Stimulated activated CD4-positive, alpha-beta T cell treated with anti-CD3 and anti-CD28 coated beads, TNF-alpha, amount 100 ng/mL, for 4 hours (primary cell): ENCODE measurements at places on chromosomes 4 and X.

DNA sequence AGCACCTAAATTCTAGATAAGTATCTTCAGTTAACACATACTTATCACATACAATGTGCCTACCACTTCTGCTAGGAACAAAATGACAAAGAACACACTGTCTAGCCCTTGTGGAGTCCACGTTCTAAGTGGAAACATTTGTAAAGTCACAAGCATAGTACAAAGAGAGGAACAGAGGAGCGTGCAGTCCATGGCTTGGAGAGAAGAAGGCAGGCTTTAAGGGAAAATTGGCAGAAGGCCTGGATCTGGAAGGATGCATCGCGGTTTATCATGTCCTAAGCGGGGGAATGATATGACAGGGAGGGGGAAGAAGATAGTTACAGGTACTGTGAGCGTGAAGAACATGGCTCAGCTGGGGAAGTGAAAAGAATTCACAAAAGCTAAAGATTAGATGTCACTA lies 218.0 kb downstream of the PRDM5 start:
- DNase-seq = no peak

DNA sequence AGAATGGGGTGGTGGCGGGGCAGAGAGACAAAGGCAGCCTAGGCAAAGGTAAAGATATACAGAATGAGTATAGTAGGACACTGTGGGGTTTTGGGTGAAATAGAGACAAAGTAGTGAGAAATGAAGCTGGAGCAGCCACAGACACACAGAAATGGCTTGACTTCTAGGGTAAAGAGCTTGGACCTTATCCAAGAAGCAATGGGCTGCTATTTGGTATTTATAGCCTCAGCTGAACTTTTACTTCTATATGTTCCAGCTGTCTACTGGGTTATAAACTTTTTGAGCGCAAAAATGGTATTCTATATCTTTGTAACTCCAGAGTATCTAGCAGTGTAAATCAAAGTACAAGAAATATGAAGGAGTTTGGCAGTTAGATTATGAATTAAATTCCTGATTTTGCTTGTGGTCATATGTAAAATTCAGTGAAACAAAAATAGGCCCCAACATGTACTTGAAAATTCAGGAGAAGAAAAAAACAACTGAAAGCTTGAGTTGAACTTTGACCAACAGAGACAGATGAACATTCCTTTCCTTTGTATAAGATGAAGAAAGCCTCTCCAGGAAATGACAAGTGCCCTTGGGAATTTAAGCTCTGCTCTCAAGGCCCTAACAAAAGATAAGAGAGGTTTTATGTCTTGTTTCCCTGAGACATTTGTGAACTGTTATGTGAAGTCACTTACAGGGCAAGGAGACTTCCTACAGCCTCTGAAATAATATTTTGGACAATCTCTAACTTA lies 354.1 kb downstream of the CHIC1 start:
- DNase-seq = no peak

GRCh38 chr4:15914291-15914690 lies 24.2 kb downstream of the FGFBP1 start:
- no peak for DNase-seq

DNA sequence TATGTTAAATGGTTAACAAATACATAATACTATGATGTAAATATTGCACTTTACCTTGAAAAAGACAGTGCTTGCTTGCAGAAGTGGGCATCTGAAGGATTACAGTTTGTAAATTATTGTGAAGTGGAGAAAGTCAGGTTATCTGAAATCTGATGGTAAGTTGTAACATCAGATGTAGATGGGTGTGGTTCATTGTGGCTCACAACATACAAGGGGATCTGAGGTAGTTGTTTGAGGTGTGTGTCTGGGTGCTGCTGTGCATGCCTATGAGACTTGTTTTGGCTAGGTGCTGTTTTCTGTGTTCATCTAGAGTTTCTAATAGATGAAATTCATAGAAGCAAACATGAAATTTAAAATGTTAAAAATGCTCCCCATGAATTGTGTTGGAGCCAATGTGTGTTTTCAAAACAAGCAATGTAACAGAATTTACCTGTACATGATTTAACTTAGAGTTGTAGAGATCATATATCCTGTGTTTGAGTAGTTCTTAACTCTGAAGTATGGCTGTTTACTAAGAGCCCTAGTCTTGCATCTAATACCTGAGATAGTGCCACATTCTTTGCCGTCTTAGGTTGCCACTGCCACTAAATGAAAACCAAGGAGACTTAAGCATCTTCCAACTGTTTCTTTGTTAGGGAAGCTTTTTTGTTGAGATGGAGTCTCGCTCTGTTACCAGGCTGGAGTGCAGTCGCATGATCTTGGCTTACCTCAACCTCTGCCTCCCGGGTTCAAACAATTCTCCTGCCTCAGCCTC lies 11.9 kb upstream of the NDUFC1 start:
- DNase-seq = no peak

GRCh38 chr4:955161-955921 lies 18.0 kb downstream of the DGKQ start:
- DNase-seq = no peak

DNA sequence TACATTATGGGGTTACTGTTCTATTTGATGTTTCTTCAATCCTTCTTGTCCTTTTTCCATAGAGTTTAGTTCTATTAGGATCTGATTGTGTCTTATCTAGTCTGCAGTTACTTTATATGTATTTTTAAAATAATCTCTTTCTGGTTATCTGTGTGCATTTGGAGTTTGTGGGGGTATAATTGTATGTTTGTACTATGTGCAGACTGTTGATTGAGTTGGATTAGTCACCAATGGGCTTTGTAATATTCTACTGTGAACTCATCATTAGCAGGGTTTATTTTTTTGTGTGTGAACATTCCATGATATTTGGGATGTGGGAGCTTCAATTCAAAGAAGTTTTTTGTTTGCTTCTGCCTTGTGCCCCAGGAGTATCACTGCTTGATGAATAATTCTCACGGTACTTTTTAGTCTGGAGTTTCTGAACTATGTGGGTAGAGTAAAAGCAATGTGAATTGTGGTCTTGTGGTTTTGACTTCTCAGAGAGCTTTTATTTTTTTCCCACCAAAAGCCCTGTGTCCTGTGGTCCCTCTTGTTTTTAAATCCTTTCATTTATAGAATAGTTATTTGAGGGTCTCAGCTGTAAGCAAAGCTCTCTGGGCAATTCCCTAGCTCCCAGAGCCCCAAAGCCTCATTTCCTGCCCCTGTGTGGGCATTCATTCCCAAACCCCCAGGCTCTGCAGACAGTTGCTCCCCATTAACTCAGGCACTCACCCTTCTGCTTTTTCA lies 127.8 kb downstream of the PHKA2 start:
- DNase-seq = no peak

DNA sequence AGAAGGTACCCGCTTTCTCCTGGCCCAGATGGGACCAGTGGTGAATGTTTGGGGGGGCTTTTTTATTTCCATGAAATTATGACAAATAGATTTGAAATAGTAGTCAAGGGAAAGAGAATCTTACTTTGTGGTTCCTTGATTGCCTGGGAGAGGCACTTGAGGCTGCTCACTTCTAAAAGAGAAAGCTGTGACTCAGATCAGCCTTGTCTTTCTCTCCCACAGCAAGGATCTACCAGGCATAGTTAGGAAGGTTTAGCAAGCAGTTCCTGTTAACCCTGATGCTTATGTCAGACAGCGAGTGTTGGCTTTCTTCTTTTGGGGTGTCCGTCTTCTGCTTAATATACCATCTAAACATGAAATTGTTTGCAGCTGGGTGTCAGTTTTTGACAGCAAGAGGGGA lies 114.5 kb downstream of the TSPAN7 start:
- no peak for DNase-seq

GRCh38 chr4:169377367-169377766 lies 106.6 kb upstream of the SH3RF1 start:
- DNase-seq = no peak

DNA sequence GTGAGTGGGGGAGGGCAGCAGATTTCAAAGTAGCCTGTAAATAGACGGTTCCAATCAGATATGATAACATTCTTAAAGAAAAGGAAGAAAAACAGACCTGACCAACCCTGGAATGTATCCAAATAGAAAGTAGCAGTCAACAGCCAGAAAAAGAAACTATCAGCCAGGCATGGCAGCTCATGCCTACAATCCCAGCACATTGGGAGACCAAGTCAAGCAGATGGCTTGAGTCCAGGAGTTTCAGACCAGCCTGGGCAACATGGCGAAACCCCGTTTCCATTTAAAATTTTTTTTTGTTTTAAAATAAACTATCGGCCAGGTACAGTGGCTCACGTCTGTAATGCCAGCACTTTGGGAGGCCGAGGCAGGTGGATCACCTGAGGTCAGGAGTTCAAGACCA lies 125.0 kb downstream of the THOC2 start:
- DNase-seq = no peak

- DNase-seq = no peak
Observed at GRCh38 chrX:77731821-77732419, 54.1 kb downstream of the ATRX start.

DNA sequence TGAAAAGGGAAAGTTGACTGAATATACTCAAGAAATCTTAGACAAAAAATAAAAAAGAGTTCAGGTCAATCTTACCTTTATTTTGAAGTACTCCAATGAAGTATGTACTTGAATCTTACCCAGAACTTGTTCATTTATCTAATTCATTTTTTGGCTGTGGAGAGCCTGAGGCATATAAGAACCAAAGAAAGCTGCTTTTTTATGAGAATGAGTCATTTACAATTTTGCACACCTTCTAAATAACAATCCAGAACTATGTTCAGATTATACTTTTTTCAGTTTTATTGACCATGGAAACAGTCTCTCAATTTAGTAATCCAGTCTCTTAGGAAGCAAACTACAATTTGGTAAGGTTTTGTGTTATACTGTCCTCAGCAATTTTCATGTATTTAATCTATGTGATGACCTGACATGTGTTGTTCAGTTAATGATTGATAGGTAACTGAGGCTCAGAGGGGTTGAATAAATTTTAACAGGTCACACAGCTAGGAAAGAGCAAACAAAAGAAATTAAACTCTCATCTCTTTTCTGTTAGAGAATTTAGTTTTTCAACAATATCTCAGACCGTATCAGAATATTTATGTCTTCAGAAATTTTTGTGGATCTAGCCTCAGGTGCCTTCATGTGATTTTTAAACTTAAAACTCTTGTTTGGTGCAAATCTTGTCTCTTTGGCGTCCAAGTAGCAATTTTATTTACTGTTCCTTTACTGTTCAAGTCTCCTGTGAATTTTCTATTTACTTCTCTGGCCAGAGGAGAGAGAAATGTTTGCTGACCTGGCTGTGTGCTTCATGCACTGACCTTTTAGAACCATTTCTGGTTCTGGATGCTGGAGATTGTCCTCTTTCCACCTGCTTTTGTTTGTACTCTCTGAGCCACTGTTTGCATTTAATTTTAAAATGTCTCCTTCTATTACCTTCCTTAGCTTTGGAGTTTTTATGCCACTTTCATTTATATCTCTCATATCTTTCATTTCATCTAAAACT lies 1453.4 kb downstream of the STIM2 start:
- no peak for DNase-seq

DNA sequence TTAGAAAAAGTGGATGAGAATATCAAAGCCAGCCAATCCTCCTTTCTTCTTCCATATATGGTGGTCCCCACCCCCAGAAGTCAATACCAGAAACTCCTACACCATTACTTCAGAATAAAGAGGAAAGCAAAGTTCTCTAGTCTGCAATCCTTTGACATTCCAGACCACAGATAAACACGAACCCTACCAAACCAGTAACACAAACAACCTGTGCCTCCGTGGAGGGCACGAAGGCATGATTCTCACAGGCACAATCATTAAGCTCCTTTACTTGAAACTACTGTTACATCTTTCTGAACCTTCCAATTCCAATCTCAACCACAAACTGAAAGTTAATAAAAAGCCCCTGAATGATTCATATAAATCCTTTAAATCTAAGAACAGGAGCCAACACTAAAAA lies 16.3 kb downstream of the MAML3 start:
- no peak for DNase-seq

GRCh38 chr4:25835384-25835783 lies 27.4 kb downstream of the SEL1L3 start:
- no peak for DNase-seq

DNA sequence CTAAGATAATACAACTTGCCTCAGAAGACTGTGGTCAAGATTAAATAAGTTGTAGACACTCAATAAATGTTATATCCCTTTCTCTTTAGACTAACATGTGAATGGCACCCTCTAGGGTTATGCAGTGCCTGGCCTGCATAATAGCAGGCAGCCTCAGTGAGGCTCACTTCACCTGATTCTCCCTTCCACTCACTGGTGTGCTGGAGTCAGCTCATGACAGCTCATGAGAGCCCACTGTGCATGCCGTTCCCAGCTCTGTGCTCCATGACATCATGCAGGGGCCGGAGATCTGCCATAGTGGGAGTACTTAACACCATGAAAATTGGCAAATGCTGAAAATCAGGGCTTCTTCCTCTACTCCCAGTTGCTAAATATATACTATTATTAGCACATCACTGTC lies 64.5 kb downstream of the TEC start:
- DNase-seq = no peak
